Foreskin keratinocyte (primary cell): ENCODE measurements at places on chromosomes 12 and 14. TPM values are rescaled to one million over a fixed set of nuclear protein-coding genes. Genes with fewer than 3 reads are reported as not detected.

Gene MYF6
- not detected in 2 replicates for total RNA-seq

GRCh38 chr12:27635349-27635972 lies 60.8 kb upstream of the REP15 start:
- DNase-seq, result peak; percentile 39

Gene TEDC1
- total RNA-seq, result 30.0 and 32.5 TPM in 2 replicates

GRCh38 chr12:6494968-6495367 lies 1.1 kb downstream of the NCAPD2 start:
- no peak for DNase-seq

- DNase-seq, result no peak
Measured at GRCh38 chr12:55733021-55733555, 4.3 kb upstream of the CD63 start.

DNA sequence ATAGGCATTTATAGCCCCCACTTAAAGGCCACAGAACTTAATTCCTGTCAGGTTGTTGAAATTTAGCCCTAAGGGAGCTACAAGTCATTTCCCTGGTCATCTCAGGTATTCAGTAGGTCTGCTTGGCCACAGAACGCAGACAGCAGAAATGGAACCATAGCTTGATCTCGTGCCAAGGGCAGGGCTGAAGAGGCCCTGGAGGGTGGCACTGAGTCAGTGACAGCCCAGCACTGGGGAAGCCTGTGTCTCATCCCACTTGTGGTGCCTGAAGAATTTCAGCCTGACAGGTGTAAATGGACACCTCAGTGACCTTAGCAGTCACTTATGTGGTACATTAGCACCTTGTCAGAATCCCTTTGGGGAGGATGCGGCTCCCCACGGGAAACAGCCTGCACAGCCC lies 6.6 kb downstream of the PRKAB1 start:
- DNase-seq, result no peak

Gene CTSG
- total RNA-seq, result not detected in 2 replicates

DNA sequence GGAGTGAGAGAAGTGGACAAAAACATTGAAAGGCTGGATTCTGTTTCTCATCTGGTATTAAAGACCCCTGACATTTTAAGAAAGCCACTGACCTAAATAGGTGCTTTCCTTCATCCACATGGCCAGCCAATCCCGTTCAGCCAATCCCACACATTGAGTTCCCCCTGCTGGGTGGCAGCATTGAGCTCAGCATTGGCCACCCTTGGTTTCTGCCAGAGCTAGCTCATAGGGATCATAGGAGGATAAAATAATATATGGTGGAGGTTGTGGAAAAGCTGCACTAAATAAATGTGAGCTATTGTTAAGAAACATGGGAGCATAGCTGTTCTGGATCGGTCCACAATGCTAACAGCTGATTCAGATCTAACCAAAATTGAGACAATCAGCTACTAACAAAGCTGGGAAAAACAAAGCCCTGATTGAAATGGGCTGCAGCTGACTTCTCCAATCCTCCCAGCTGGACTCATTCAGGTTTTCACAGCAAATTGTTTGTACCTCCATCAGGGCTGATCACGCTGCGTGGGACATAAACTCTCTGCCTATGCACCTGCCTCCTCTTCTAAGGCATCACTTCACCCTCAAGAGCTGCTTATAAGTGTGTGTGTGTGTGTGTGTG lies 256.5 kb downstream of the EMP1 start:
- DNase-seq, result no peak

GRCh38 chr12:4743046-4743445 lies 22.8 kb downstream of the GALNT8 start:
- DNase-seq, result no peak

DNA sequence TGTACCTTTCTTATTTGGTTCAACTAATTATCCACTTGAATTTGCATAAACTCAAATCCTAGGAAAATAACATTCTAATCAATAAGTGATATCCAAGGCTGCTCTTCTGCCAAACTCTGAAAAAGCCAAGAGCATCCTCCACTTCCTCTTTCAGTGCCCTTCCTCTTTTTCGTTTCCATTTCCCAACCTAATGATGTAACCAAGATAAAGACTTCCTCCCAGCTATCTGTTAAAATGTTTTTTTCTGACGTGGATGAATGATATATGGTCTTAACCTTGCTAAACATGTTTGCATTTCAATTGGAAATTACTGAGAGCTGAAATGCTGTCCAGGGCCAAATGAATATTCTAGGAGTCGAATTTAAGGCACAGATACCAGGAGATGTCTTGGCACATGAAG lies 459.5 kb upstream of the PDE3A start:
- no peak for DNase-seq

- no peak for DNase-seq
Measured at GRCh38 chr12:124627956-124628355, 60.5 kb upstream of the NCOR2 start.

- DNase-seq, result no peak
Measured at GRCh38 chr14:58760121-58760520, 122.4 kb downstream of the DACT1 start.

- DNase-seq, result no peak
Measured at GRCh38 chr14:76007852-76008251, 22.3 kb downstream of the IFT43 start.

Gene CD27
- total RNA-seq, result not detected in 2 replicates

GRCh38 chr14:50964683-50965390 lies 20.6 kb upstream of the PYGL start:
- DNase-seq, result peak; percentile 85

Gene CLEC1B
- not detected in 2 replicates for total RNA-seq

DNA sequence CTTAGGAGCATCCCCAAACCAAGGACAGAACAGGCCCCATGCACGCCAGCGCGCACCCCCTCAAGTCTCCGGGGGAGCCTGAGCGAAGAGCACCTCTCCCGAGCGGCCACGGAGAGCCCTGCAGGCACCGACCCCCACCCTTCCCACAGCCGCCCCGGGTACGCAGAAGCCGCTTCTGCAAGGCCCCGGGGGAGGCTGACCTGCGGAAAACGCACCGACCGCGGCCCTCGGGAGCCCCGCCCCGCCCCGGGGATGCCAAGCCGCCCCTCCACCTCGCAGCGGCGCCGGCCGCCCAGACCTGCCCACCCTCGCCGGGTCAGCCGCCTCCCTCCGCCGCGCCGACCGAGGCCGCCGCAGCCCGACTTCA lies 385 bp downstream of the CAPRIN2 start:
- DNase-seq, result no peak

DNA sequence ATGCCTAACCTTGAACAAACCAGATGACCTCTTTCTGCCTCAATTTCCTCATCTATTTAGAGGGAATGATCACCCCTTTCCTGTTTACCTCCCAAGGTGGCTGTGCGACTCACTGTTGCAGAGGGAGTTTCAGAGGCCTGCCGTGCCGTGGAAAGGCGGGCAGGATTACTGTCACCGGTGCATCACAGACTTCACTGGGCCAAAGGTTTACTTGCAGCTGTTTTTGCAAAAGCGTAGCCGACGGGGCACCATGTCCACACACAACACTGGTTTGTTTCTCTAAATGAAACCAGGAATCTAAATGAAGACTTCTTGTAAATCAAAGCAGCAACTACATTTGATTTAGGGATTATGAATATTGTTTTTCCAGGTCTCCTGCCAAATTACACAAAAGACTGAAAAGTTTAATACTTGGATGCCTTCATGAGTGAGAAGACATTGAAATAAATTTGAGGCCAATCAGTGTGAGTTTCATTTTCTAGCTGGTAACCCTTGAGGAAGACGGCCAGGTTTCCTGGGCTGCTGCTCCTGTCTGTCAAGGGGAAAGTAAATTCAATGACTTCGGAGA lies 696.1 kb upstream of the TMEM132C start:
- no peak for DNase-seq

Gene PTHLH
- total RNA-seq, result 301 and 338 TPM in 2 replicates

GRCh38 chr12:108207791-108208730 lies 79.0 kb downstream of the WSCD2 start:
- no peak for DNase-seq

Gene TRIM9
- 0.07 TPM in 2 replicates for total RNA-seq

DNA sequence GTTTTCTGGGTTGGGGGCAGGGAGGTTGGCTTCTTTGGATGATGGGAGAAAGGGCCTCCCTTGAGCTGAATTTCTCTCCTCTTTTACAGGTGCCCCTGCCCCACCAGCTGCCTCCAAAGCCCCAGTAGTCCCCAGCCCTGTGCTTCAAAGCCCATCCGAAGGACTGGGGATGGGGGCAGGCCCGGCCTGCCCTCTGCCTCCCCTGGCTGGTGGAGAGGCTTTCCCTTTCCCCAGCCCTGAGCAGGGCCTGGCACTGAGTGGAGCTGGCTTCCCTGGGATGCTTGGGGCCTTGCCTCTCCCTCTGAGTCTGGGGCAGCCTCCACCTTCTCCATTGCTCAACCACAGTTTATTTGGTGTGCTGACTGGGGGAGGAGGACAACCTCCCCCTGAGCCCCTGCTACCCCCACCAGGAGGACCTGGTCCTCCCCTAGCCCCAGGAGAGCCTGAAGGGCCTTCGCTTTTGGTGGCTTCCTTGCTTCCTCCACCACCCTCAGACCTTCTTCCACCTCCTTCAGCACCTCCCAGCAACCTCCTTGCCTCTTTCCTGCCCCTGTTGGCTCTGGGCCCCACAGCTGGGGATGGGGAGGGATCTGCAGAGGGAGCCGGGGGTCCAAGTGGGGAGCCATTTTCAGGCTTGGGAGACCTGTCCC lies 4.0 kb downstream of the MBD6 start:
- no peak for DNase-seq

GRCh38 chr14:71408362-71409030 lies 501.2 kb downstream of the PCNX1 start:
- DNase-seq, result no peak

DNA sequence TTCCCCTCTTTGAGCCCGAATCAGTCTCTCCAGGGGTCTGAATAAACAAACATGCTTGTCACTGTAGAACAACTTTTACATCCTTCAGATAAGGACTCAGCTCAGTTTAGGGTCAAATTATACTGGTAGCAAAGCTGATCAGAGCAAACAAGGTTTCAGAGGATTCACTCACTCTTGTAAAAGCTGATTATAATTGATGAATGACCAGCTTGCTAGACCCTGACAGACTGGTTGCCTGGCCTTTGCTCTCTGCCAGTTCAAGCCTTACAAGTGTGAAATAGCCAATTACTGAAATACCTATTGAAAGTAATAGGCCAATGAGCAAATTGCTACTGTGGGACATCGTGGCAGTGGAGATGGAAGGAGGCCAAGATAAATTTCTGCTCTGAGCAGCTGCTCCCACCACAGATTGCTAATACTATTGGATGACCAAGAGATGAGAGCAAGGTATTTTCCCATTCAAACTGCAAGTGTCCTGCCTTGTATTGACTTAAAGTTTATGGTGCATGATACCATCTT lies 177.6 kb downstream of the PDZRN4 start:
- no peak for DNase-seq

GRCh38 chr14:23052671-23053070 lies 4.6 kb downstream of the CDH24 start:
- no peak for DNase-seq

Gene SSPN
- total RNA-seq, result 0.49 and 0.51 TPM in 2 replicates

DNA sequence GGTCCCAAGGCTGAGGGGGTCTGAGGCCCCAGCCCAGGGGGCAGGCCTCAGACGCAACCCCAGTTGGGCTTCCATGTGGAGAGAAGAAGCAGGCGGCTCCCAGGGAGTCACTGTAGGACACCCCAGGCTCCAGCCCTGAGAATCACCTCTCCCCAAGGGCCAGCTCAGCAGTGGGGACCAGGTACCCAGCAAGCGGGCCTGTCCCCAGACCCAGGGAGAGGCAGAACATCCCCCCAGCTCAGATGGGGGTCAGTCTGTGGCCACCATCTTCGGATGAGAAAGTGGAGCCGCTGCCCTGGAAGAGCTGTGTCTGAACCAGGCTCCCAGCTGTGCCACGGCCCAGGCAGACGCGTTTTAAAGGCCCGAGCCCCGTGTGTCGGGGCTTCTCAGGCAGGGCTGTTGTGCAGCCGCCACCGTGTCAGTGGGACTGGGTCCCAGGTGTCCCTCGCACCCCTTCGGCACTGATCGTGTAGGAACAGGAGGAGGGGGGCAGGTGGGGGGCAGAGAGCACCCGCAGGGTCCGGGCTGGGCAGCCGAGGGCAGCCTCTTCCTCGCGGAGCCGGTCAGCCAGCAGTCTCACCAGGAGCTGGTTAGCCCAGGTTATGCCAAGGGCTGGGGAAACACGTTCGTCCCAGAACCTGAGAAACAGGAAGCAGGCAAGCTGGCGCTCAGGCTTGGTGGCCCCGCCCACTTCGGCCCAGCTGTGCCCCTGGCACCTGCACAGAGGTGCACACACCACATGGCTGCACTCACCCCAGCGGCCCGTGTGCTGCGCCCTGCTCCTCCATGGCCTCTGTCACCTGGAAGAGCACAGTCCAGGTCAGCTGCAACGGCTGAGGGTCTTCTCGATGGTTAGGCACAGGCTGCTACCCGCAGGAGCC lies 16.6 kb downstream of the XRCC3 start:
- peak; percentile 42 for DNase-seq

DNA sequence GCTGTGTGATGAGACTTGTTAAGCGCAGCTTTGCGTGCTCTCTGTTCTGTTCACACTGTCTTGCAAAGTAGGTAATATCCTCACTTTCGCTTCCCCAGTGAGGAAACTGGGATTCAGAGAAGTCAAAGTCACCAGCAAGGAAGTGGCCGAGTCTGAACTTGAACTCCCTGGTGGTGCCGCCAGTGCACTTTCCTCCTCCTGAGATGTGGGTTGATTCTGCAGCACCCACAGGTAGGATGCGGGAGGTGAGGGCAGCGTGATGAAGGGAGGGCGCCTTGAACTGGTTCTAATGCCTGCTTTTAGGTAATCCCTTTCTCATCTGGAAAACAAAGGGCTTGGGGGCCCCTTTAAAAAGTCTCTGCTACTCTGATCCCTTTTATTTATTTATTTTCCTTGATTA lies 54.9 kb upstream of the IGF1 start:
- DNase-seq, result no peak

Gene PIANP
- total RNA-seq, result 0.04 TPM in 1 of 2 replicates, not detected in the other

GRCh38 chr12:115785548-115785947 lies 491.9 kb downstream of the MED13L start:
- DNase-seq, result no peak

- DNase-seq, result no peak
Measured at GRCh38 chr12:17134315-17134714, 528.4 kb upstream of the LMO3 start.

- DNase-seq, result no peak
Measured at GRCh38 chr12:109987615-109988014, 8.6 kb downstream of the GIT2 start.

GRCh38 chr12:47982770-47983169 lies 19.4 kb downstream of the TMEM106C start:
- DNase-seq, result no peak
